Right hindlimb (tissue), 1 donor: ENCODE measurements at places on chromosomes 2 and 18.
A peak's percentile ranks its signal among the peaks of the same experiment; 100 is the strongest.

GRCh38 chr2:128379021-128380015, 60.6 kb upstream of the HS6ST1 start:
- peak; percentile 82 for DNase-seq

GRCh38 chr2:235389626-235390025, 104.2 kb upstream of the AGAP1 start:
- DNase-seq = no peak

GRCh38 chr2:171320208-171320621, 113.6 kb downstream of the METTL8 start:
- no peak for DNase-seq

DNA sequence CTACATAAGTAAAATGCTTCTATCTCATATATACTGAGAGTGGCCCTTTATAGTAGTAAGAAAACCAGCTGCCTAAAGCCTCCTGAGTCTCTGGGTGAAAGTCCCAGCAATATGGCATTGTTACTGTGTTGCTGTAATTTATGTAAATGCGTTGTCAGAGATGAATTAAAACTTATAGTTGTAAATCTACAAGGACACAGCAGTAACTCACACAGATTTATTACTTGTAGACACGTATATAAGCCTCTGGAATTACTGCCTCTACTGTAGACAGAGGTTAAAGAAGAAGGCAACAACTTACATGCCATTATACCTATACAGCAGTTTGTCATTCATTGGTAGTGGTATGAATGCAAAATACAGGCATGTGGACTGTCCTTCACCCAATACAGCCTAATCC, 169.1 kb upstream of the BOD1L2 start:
- DNase-seq = no peak

DNA sequence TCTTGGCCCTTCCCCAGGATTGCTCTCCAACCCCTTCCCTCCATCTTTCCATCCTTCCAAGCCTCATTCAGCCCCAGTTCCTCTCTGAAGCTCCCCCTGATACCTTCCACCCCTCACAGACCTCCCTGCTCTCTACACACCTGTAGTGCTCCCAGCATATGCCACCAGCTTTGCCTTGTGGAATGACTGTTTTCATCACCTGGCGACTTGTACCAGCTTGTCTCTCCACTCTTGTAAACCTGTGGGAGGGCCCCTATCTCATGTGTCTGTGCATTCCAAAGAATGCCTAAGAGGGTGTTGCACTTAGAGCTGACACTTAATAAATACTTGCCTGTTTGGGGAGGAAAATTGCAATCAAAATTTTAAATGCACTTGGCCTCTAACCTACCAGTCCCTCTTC, 198.7 kb downstream of the BCL11A start:
- no peak for DNase-seq

- DNase-seq = no peak
Observed at GRCh38 chr2:134232461-134232860, 21.4 kb upstream of the MGAT5 start.

DNA sequence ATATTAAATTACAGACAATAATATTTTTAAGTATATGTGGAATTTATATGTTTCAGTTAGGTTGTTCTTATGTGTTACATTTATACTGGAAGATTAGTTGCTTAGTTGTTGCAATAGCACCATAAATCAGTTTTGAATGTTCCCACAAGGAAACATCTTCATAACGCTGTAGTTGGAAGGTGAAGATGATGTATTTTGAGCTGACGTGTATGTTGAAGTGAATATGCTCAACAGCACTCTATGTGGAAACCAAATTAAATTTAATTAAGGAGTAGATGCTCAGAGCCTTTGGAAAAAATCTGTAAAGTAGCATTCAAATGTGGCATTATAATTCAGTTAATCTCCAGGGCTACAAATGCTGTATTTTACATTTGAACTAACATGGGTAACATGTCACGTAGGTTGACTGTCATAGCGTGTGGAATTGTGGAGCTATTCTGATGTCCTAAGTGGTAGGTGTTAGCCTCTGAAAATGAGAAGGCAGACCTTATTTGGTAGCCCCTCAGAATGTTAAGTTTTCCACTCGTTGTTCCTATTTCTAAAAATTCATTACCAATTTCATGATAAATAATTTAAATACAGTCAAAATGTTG, 88.5 kb downstream of the MEIS1 start:
- DNase-seq = no peak

DNA sequence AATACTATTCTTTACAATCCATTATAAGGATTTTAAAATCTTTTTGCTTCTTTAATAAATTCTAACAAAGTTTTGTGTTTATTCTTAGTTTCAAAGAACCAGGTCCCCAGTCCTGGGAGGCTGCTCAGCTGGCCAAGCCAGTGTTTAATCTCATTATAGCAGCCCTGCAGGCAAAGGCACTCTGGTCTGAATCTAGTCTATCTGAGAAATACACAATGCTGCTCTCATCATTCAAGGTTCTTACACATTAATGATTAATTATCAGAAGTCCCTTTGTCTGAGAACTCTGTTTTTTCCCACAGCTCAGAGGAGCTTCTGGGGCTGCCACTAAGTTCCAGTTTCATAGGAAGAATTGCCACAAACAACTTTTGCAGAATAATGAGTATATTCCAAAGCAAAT, 27.7 kb downstream of the KCTD18 start:
- no peak for DNase-seq

DNA sequence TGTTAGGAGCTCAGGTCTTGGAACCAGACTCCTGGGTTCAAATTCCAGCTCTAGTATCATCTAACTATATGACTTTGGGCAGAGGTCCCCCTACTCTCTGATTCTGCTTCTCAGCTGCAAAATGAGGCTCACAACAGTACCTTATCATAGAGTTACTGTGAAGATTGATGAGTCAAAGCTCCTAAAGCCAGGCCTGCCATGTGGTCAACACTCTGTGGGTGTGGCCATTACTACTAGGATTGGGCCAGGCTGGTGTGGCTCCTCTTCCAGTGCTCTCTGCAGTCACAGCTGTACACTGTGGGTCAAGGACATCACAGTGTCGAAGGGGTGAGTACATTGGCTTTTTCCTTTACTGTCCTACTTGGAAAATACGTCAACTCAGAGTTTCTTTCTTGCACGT, 22.6 kb downstream of the CAPN13 start:
- DNase-seq = peak; percentile 2

DNA sequence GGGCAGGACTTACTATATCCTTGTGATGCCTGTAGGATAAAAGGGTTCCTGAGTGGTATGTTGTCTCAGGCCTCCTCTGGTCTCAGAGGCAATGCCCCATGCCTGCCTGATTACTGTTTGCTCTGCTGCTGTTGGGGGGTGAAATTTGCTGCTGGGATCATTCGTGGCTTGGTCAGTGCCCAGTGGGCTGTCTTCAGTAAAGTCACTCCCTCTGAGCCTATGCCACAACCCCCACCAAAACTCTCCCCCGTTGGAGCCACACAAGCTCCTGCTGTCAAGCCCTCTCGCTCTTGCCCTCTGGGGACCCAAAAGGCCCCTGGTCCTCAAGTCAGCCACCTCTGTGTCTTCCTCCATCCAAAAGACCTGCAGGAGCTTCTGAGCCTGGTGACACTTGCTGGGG, 38.6 kb upstream of the TGIF1 start:
- DNase-seq = no peak

DNA sequence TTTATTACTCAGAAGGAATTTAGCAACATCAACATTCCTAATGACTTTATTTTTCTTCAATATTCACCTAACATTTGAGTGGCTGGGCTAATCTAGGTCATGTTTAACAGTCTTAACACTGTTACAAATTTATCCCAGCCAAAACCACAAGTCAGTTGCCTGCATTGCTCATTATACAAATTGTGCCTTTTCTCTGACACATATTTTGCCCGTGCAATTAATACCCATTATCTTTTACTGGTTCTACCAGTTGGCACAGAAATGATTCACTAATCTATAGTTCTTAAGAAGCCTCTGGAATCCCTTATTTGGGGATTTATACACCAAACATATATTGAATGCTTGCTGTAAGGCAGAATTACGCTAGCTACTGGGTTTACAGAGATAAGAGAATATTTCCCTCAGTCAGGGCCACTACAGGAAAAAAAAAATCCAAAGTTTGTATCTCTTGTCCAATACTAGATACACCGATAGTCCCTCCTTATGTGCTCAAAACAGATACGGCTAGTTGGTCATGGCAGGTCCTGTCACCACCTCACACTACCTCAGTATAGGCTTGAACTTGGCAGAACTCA, 46.3 kb downstream of the ZCCHC2 start:
- DNase-seq = no peak

DNA sequence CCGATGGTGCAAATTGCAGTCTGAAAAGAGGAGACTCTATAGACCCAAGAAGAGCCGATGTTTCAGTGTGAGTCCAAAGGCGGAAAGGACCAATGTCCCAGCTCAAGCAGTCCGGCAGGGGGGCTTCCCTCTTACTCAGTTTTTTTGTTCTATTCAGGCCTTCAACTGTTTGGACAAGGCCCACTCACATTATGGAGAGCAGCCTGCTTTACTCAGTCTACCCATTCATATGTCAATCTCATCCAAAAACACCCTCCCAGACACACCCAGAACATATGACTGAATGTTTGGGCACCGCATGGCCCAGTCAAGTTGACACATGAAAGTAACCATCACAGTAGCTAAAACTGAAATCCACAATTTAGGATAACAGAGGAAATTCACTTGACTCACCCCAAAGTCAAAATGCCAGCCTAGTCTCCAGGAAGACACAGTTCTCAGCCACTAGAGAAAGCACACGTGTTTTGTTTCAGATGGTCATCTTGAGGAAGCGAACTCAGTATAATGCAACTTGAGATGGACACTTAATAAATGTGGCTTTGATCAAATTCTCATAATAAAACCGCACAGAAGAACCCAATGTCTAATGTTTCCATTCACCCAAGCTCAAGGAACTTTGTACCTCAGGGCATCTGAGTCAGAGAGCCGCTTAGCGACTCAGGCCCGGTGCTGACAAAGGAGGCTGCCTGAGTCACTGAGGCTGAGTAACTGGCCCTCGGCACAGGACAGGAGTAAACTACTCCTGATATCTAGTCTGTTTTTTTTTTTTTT, 2.4 kb downstream of the FHL2 start:
- no peak for DNase-seq

- no peak for DNase-seq
Observed at GRCh38 chr2:157592948-157593347, 35.7 kb downstream of the ACVR1C start.

GRCh38 chr2:239533569-239534316, 132.9 kb upstream of the HDAC4 start:
- DNase-seq = peak; percentile 76

- DNase-seq = no peak
Observed at GRCh38 chr2:173970516-173970924, 5.3 kb upstream of the SP3 start.

DNA sequence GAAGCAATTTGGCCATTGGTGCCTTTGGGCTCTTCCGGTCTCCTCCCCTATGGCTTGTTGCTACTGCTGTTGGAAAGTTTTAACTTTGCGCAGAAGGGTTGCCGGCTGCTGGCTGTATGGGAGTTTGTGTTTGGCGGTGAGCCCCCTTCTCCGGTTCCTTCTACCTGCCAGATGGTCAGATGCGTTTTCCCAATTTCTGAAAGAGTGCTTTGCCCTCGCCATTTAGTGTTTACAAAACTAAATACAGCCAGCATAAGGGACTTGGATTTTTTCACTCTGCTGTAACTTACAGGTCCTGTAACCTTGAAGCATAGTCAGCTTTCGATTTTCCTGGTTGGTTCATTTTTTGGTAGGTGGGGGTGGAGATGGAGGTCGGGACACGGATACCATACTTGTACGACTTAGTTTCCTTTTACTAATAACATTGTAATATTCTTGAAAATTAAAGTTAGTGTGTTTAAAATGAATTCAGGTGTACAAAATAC, 604 bp downstream of the COQ10B start:
- DNase-seq = peak; percentile 83

DNA sequence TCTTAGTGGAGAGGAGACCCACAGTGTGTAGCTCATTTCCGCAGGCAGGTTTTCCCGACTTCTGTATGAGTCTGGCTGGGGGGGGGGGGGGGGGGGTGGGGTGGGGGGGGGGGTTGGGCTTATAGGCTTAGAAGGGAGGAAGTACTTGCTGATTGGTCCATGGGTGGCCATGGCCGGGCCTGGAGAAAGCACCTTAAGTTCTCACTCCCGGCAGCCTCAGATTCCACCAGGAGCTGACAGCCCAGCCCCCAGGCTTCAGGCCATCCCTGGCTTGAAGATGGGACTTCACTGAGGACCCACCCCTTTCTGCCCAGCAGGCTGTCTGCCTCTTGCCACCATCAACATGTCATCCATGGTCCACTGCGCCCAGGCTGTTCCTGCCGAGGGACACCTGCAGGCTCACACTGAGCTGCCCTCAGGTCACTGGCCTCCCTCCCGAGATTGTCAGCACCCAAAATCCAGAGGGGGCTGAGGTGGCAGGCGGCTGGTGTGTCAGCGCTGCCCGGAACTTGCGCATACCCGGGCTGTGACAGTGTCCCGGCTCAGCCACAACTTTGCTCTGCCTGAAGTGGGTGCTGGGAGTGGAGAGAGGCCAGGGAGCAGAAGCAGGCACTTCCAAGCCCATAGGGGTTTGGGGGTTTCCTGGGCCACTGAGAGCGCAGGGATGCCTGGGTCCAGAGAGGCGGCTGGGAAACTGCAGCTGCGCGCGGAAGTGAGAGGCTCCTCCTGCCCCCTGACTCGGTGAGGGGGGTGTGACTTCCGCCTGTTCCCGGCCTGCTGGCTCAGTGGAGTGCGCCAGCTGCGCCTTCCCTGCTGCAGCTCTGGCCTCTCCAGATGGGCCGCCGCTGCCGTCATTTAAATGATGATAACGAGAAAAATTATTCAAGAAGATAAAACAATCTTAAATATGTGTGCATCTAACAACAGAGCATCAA, 256.1 kb downstream of the RPRM start:
- DNase-seq = no peak

- no peak for DNase-seq
Observed at GRCh38 chr18:54043484-54044251, 180.8 kb downstream of the MBD2 start.

GRCh38 chr18:26504831-26505230, 43.5 kb downstream of the KCTD1 start:
- DNase-seq = no peak

- DNase-seq = no peak
Observed at GRCh38 chr2:10783421-10783820, 29.2 kb downstream of the PDIA6 start.

- DNase-seq = peak; percentile 58
Observed at GRCh38 chr2:85423525-85423924, 5.0 kb downstream of the SH2D6 start.

- no peak for DNase-seq
Observed at GRCh38 chr2:216447293-216447692, 35.0 kb downstream of the SMARCAL1 start.

- no peak for DNase-seq
Observed at GRCh38 chr18:26685438-26686157, 137.2 kb upstream of the KCTD1 start.
